LHCN-M2 (cell line): ENCODE measurements at places on chromosomes 5 and 9.

GRCh38 chr9:8858596-8859161, 1059.1 kb upstream of the DMAC1 start:
- no peak for DNase-seq

GRCh38 chr5:91468651-91469422, 85.7 kb upstream of the ARRDC3 start:
- DNase-seq: no peak

DNA sequence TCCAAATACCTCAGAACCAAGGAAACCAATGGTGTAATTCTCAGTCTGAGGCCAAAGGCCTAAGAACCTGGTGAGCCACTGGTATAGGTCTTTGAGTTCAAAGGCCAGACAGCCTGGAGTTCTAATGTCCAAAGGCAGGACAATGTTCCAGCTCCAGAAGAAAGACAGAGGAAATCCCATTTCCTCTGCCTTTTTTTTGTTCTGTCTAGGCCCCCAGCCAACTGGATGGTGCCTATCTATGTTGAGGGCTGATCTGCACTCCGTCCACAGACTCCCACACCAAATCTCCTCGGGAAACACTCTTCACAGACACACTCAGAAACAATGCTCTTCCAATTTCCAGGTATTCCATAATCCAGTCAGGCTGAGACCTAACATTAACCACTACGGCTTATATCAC, 30.1 kb downstream of the FNIP1 start:
- DNase-seq: no peak

DNA sequence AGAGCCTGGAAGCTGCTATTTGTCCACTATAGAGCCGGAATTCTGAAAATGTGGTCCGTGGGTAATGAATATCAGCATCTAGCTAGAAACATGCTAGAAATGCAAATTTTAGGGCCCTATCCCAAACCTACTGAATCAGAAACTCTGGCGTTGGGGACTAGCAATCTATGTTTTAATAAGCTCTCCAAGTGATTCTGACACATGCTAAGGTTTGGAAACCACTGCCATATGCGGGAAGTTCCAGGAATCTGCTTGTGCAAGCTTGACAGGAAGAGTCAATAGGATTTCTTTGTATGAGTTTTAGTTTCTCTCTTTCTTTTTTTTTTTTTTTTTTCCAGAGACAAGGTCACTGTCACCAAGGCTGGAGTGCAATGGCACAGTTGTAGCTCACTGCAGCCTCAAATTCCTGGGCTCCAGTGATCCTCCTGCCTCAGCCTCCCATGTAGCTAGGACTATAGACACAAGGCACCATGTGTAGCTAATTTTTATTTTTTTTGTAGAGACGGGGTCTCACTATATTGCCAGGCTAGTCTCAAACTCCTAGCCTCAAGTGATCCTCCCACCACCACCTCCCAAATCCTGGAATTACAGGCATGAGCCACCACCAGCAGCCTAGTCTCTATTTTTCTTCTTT, 26.4 kb upstream of the CARNMT1 start:
- DNase-seq: no peak

DNA sequence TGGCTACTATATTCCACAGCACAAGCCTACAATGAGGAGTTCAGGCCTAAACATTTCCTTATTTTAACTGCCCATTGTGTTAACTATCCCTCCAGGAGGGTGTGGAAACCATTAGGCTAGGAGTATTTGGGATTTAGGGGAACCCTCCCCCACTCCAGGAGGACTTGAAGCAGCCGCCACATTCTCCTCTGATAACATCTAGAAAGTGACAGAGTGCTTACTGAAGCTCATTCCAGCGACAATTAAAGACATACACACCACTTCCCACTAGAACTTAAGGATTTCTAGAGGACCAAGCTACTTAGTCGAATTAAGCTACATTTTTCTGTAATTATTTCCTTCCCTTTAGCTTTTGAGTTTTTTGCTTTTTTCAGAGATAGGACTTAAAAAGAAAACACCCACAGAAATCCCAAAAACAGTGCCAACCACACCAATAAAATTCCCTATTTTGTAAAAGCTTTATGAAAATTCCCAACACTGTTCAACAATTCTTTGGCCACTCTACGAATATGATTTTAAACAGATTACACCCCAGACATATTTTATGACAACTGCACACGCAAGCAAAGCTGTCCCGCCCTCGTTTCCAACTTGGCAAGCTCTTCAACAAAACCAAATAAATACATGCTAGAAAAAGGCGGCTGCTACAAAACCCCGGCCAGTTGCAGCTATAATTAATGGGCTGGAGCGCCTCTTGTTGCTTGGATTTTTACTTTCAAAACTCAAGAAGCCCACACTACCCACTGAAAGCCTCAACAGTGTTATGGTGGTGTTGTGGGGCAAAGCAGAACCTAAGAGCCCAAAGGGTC, 4.5 kb downstream of the ROR2 start:
- no peak for DNase-seq
